ENCODE measurements at places on chromosomes 5 and 9.
A peak's percentile ranks its signal among the peaks of the same experiment; 100 is the strongest.

GRCh38 chr9:30258094-30258493 lies 2126.3 kb upstream of the ACO1 start:
- DNase-seq: no peak

DNA sequence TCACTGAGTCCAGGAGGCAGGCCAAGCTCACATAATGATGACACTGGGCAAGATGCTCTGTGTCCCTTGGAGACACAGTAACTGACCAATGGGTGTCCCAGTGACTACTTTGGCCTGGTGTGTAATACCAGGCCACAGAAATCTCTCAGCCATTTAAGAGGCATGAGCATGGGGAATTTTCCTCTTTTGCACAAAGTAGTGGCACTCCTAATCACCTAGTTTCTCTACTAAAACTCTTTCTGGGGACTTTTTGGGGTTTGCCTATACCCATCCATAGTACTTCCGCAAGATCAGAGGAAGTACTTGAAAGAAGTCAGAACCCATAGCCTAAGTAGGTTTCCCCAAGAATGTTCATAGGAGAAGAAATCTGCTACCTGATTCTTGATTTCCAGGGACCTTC lies 161.9 kb downstream of the ARSB start:
- no peak for DNase-seq

GRCh38 chr9:26802921-26803320 lies 89.7 kb downstream of the CAAP1 start:
- no peak for DNase-seq

DNA sequence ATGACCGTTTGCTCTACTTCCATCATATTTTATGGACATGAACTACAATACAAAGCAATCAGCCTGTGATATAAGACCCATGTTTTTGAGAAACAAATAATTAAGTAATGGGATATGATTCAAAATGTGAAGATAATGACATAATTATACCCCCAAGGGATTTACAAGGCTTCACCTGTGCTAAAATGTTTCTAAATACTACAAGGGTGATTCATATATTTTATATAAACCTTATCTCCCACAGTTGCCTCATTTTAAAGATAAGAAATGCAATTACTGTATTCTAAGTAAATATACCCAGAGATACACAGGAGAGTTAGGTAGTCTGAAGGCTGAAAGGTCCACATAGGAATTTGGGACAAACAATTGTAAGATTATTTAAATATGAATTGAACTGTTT lies 662.0 kb upstream of the CHD1 start:
- no peak for DNase-seq

DNA sequence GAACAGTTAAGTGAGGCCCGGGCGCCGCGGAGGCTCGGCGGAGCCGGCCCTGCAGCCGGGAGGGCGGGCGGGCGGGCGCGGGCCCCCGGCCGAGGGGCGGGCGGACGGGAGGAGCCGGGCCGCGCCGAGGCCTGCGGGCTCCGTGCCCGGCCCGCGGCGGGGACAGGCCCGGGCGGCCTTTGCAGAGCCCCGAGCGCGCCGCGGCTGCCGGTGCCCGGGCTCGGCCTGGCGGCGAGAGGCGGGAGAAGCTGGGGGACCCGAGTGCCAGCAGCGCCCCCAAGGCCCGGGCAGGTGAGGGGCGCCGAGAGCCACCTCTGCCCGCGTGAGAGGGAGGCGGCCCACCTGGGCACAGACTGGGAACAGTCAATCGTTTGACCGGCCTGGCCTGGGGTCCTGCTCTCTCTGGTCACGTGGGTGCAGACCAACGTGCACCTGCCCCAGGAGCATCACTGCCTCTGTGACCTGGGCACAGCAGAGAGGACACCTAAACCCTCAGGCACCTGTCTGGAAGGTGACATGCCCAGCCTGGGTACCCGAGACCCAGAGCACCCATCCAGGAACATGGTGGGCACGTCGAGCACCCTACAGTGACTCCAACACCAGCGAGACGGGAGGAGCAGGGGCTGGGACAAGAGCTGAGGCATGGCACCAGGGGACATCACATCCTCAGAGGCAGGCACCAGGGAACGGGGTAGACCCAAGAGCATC lies 531 bp downstream of the MVB12B start:
- DNase-seq: peak; percentile 38

GRCh38 chr5:168528521-168529373 lies at the start of gene FBLL1:
Gene FBLL1 (plus strand): TSS chr5:168529305. CDS start chr5:168529505, 200 bp downstream.
- peak; percentile 23 for DNase-seq

GRCh38 chr9:99366621-99367020 lies 144.5 kb downstream of the SEC61B start:
- no peak for DNase-seq

DNA sequence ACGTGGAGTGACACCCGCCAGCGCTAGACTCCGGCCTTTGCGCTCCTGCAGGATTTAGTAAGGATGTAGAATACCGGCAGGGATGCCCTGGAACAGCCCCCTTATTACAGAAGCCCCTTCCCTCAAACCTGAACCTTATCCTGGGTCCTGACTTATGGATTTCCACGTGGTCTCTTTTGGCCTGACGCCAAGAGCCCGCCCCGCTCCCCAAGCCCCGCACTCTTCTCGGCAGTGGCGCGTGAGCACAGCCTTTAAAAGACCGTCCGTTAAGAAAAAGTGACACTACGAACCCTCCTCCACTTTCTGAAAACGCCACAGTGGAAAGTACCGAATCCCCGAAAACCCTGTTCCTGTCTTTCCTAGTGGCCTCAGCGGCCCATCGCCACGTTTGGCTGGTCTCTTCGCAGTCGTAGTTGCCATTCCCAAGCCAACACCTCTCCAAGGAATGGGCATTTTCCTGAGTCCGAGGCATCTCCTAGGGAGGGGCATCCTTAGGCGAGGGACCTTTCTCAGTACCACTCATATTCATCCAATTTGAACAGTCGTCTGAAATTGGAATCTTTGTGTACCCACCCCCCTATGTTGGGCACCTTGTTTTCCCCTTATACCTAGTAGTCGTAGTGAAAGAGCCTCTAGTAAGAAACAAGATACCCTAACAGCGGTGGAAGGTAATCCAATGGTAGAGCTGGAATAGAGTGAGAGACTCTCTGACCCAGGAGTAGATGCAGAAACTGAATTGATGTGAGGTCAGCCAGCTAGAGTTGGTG lies 732 bp upstream of the MCIDAS start:
- no peak for DNase-seq

- DNase-seq: no peak
Measured at GRCh38 chr9:36140086-36141084, 3.9 kb downstream of the GLIPR2 start.

GRCh38 chr9:11417782-11418181 lies 805.0 kb upstream of the PTPRD start:
- no peak for DNase-seq

- no peak for DNase-seq
Measured at GRCh38 chr5:64165160-64165499, 513 bp upstream of the RNF180 start.

DNA sequence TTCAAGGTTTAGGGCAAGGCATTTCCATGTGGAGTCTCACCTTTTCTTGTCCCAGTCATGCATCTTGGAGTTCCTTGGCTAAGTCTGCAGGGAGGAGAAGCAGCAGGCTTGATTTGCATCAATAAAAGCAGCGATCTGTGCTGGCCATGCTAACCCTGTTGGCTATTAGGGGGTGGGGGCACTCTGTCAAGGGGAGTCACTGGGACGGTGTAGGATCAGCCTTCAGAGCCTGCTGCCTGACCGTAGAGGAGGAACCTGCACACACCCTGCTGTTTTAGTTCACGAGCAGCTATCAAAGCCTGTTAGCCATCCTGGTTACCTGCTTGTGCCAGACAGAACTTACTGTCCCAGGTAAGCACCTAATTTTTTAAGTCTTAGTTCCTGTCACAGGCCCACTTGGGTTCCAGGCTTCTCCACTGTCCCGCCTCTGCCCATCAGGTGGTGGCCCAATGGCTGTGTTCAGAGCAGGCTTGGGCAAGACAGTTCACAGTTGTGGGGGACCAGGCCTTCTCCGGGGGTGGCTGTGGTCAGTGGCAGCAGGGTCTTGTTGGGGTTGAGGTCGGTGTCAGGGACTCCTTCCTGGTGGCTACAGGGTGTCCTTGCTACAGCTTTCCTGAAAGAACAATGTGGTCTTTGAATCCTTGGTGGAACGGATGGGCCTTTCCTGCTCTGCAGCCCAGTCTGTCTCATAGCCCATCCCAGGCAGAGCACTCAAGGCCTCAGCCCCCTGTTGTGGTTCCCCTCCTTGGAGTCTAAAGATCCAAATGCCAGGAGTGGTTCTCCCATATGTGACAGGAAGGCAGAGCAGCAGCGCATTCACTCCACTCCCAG lies 43.7 kb downstream of the SECISBP2 start:
- no peak for DNase-seq

Measured in activated CD8-positive, alpha-beta memory T cell treated with anti-CD3 and anti-CD28 coated beads, Interleukin-2, amount 50 U/mL, for 4 hours (primary cell).